ENCODE measurements at places on chromosomes 5 and 9. TPM values are rescaled to one million over a fixed set of nuclear protein-coding genes. Genes with fewer than 3 reads are reported as not detected.

- DNase-seq = no peak
Measured at GRCh38 chr5:136963504-136963903, 535.6 kb downstream of the SPOCK1 start.

GRCh38 chr5:133147411-133147810 is 95.6 kb downstream of the HSPA4 start:
- DNase-seq = no peak

Gene IL11RA
- total RNA-seq = 4.7 TPM

DNA sequence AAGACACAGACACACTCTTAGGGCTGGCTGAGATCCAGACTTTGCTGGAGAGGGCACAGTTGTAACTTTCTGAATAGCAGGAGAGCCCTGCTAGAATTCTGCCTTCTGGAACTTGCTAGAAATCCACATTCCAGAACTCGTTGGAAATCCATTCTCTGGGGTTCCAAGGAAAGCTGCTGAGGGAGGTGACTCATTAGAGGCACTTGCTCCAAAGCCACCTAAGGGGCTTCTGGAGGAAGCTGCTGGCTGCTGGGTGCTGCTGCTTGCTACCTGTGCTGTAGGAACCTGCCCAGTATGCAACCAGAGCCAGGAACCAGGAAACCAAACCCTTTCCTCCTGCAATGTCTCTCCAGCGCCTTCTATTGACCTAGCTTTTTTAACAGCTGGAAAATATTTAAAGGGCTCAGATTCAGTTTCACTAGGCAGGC is 4.1 kb upstream of the TLE4 start:
- DNase-seq = no peak

GRCh38 chr5:52043543-52043942 is 660.3 kb downstream of the ISL1 start:
- no peak for DNase-seq

DNA sequence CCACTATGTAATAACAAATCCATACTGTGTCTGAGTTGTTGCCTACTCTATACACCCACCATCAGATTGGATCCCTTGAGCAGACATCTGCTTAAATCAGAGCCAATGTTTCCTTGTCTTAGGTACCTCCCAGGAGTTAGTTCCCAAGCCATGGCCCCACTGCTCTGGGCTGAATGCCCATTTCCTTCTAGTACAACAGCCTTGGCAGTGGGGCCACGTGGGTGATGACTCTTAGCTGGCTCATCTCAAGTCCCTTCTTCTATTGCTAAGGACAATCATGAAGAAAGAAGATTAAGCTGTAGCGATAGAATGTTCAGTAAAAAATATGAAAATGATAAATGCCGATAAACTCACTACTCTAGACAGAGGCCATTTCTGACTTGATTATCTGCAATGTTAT is 16.6 kb downstream of the PTGR1 start:
- no peak for DNase-seq

GRCh38 chr9:114721491-114722079 is 39.6 kb upstream of the TEX48 start:
- no peak for DNase-seq

Gene ADAMTSL2
- total RNA-seq = not detected

DNA sequence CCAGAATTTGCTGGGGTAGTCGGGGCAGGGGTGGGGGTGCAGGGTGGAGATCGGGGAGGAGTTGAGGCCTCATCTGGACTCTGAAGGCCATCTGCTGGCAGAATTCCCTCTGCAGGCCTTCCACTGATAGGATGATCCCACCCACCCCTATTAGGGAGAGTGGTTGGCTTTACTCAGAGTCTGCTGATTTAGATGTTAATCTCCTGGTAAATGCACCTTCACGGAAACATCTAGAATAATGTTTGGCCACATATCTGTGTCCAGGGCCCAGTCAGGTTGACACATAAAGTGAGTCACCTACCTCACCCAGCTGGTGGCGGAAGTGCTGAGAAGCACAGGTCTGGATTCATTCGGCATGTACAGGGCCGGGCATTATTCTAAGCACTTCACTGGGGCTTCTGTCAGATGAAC is 50.0 kb downstream of the DAPK1 start:
- no peak for DNase-seq

GRCh38 chr9:134187891-134188385 is 23.6 kb upstream of the RNU6ATAC start:
- DNase-seq = no peak

DNA sequence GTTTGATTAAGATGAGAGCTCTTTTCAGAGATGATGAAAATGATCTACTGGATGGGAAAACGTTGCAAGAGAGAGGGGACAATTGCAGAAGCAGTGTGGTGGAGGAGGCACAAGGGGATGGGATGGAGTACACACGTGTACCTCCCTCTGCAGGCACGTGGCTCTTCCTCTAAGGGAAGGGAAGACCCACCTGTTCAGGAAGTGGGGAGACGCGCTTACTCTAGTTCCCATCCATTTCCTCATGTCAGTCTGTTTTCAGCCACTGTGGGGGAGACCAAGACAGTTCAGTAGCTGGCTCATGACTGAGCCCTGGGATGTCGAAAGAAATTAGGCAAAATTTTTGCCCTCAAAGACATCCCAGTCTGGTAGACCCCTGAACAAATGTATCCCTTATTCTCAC is 619.2 kb upstream of the CLINT1 start:
- no peak for DNase-seq

DNA sequence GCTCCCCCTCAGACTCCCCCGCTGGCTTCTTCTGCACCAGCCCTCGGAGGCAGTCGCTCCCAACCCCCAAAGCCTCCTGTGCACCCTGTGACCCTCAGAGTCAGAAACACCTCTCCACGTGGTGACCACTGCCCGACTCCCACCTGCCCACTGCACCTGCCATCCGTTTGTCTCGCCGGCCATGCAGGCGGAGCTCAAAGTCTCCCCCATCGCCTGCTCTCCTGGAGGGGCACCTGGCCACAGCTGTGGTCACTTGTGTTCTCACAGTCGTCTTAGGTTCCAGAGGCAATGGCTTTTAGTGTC is 38.2 kb downstream of the MRPL36 start:
- no peak for DNase-seq

GRCh38 chr9:34961574-34962490 is 3.7 kb downstream of the PHF24 start:
- peak; percentile 59 for DNase-seq

GRCh38 chr5:73938280-73938937 is 312.4 kb downstream of the ARHGEF28 start:
- DNase-seq = peak; percentile 97

- DNase-seq = no peak
Measured at GRCh38 chr5:56482363-56482762, 249.2 kb upstream of the ANKRD55 start.

DNA sequence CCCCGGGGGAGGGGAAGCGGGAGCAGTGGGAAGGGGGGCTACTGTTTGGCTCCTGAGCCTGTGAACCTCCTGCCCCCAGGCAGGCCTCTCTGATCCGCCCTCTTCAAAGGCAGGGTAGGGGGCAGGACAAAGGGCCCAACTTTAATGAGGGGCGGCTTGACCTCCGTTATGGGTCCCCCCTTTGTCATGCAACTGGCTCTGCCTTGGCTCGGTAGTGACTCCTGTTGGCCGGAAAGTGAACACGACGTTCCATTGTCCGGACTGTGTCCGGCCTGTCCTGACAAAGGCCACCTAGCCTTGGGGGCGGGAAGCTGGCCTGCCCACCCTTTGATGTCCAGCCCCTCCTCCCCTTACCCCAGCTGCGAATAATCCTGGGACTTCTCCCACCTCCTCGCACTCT is 1.3 kb downstream of the CDX1 start:
- no peak for DNase-seq

GRCh38 chr9:18429070-18429469 is 44.9 kb upstream of the ADAMTSL1 start:
- DNase-seq = no peak

Gene SEC61B
- 170 TPM for total RNA-seq

GRCh38 chr5:10775646-10776045 is 14.6 kb upstream of the DAP start:
- DNase-seq = no peak

DNA sequence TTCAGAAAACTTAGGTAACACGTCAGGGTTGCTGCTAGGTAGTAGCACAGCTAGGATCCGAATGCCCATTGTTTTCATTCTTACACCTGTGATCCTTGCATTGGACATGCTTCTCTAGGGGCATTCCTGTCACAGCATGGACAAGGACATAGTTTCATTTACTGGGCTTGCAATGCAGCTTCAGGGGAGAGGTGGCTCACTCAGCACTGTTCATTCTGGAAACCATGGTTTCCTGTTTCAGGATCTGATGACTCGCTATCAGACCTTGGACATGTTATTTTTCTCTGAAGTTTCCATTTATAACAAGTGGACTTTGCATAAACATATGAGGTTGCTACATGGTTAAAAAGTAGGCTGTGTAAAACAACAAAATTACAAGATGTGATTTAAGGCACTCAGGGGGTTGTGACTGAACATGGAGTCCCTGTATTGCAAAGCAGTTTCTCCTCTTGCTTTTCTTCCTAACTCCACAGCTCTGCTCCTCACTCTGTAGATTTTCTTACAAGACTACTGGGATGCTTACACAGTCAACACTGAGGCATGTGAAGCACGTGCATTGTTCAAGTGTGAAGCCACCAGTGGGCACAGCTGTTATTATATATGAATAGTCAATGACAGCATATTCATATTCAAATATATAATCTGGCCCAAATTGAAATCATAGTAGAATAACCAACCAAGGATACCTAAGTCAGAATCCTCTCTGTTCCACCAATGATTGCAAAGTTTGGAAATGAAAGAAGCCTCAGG is 66.1 kb upstream of the STK32A start:
- peak; percentile 56 for DNase-seq

DNA sequence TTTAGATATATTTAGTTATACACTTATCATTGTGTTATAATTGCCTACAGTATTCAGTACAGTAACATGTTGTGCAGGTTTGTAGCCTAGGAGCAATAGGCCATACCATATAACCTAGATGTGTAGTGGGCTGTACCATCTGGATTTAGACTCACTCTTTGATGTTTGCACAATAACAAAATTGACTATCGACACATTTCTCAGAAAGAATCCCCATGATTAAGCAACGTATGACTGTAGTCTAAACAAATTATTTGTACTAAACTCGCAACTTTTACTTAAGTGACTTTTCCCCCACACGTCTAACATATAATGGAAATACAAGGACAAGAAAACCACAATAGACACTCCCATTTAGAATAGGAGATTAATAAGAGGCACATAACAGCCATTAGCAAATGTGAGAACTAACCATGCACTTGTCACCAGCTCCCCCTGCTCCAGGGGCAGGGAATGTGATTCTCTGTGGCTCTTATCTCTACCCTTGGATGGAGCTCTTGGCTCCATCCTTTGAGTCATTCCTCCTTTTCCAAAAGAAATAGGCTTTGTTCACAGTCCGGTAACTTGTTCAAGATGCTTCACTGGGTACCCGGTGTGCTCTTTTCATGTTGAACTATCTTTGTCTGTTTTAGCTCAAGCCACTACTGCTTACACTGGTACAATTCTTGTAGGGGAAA is 8.7 kb upstream of the B4GALT1 start:
- no peak for DNase-seq

DNA sequence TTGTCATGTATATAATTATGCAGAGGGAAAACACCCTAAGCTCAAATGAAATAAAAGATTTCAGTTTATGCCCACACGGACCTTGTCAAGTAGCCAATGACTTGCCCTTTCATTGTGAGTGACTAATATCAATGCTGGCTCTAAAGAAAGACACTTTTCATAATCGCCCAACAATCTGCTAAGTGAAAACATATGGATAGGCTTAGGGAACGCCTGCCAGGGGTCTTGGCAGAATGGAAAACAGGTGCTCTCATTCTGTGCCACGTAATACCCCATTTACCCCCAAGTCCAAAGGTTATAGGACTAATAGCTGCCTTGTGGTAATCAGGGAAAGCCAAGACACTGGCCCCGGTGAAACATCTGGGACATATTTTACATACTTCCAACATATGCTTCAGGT is 157.7 kb downstream of the SLF1 start:
- no peak for DNase-seq

DNA sequence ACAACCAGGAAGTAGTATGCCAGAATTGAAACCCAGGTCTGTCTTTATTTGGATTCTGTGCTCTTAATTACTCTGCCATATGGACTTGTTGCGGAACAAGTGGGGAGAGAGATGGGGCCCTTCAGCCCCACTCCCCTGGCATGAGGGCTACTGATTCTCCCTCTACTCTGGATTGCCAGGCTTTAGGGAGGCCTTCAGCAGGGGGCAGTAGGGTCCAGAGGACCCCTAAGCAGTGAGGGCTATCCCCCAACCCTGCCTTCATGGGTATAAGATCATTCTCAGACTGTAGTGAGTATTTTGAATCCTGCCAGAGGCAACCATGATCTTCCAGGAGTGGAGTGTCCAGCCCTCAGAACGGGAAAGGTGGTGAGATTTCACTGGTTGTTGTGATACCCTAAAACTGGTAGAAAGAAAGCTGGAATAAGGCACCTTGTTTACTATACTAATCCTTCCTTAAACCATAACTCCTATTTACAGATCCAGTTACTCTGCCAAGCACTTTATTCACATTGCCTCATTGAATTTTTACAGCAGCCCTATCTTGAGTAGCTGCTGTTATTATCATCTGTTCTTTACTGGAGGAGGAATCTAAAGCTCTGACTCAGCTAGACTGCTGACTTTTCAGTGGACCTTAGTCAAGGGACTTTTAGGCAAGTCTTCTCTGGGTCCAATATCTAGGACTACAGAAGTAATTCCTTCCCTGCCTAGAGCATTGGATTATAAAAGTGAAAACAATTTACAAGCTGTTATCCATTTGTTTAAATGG is 31.3 kb upstream of the LARP1 start:
- DNase-seq = no peak

Gene LCN12
- total RNA-seq = 1.2 TPM

DNA sequence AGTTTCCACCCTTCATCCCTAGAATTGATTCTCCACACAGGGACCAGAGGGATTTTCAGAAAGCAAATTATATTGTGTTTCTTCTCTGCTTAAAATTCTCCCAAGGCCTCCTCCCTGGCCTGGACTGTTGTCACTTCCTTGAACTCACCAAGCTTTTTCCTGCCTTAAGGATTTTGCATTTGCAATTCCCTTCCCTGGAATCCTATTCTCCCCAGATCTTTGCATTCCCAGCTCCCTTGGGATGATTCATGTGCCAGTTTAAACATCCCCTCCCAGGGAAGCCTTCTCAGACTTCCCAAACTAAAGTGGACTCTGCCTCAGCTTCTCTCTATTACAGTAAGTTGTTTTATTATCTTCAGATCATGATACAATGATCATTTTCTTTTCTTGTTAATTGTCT is 35.2 kb upstream of the PDE8B start:
- no peak for DNase-seq

GRCh38 chr9:120030847-120031246 is 549.1 kb downstream of the CDK5RAP2 start:
- DNase-seq = no peak

GRCh38 chr5:180720486-180720885 is 19.4 kb downstream of the OR2Y1 start:
- DNase-seq = no peak

Gene ALDH1A1
- total RNA-seq = 0.87 TPM

GRCh38 chr9:136714096-136714892 is 1.9 kb downstream of the DIPK1B start:
- DNase-seq = no peak

- DNase-seq = no peak
Measured at GRCh38 chr9:98085944-98086343, 29.4 kb downstream of the NANS start.

All from epithelial cell of proximal tubule (primary cell).